Stimulated activated CD4-positive, alpha-beta T cell treated with anti-CD3 and anti-CD28 coated beads, Interleukin-4, amount 100 ng/mL, for 48 hours (primary cell): ENCODE measurements at places on chromosomes 1 and 21.

- DNase-seq = no peak
Observed at GRCh38 chr1:207027206-207027777, 5.3 kb downstream of the C1orf116 start.

DNA sequence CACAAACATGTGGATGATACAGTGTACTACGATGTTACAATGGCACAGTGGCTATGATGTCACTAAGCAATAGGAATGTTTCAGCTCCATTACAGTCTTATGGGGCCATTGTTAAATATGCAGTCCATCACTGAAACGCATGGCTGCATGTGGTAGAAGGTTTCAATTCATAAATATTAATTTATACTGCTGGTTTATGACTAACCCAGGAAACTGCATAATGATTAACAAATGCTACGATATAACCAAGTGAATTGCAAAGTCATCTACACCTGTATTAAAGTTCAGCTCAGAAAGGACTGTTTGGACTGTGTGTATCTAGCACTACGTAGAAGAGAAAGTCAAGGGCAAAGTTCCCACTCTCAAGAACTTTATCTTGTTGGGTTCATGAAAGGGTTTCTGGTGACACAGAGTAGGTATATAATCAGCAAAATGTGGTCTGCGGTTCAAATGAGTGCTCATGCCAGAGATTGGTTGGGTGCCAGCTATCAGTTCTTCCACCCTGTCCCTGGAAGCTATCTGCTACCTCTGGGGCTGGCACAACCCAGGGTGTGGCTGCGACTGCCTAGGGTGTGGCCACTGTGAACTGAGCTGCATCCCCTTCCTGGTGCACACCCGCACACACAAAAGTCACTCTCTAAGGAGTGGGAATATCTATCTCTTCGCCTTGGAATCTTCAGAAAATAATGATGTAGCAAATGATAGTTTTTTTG lies 14.8 kb downstream of the MGST3 start:
- no peak for DNase-seq

GRCh38 chr1:226131639-226132038 lies 54.9 kb downstream of the ACBD3 start:
- DNase-seq = no peak

GRCh38 chr21:36860736-36861594 lies 105.5 kb downstream of the HLCS start:
- no peak for DNase-seq

GRCh38 chr1:45326627-45327623 lies at the start of gene HPDL:
HPDL (plus strand) TSS chr1:45326895; CDS start chr1:45327149, 254 bp downstream.
- DNase-seq = peak; percentile 69

- DNase-seq = no peak
Observed at GRCh38 chr21:25281134-25281533, 326.1 kb downstream of the MRPL39 start.

- no peak for DNase-seq
Observed at GRCh38 chr1:6409053-6409452, 10.7 kb downstream of the HES2 start.

GRCh38 chr21:15309022-15309590 lies 244.3 kb upstream of the NRIP1 start:
- DNase-seq = no peak
